Femur (tissue), 1 donor: ENCODE measurements at places on chromosomes 11 and 22.
A peak's percentile ranks its signal among the peaks of the same experiment; 100 is the strongest.

GRCh38 chr11:69395287-69395686 lies 86.2 kb upstream of the LINC01488 start:
- no peak for DNase-seq

- DNase-seq, result peak; percentile 99
These were observed 26.3 kb upstream of the GRK2 start for GRCh38 chr11:67239783-67240575.

- no peak for DNase-seq
These were observed 199.1 kb downstream of the SWAP70 start for GRCh38 chr11:9862981-9863380.

DNA sequence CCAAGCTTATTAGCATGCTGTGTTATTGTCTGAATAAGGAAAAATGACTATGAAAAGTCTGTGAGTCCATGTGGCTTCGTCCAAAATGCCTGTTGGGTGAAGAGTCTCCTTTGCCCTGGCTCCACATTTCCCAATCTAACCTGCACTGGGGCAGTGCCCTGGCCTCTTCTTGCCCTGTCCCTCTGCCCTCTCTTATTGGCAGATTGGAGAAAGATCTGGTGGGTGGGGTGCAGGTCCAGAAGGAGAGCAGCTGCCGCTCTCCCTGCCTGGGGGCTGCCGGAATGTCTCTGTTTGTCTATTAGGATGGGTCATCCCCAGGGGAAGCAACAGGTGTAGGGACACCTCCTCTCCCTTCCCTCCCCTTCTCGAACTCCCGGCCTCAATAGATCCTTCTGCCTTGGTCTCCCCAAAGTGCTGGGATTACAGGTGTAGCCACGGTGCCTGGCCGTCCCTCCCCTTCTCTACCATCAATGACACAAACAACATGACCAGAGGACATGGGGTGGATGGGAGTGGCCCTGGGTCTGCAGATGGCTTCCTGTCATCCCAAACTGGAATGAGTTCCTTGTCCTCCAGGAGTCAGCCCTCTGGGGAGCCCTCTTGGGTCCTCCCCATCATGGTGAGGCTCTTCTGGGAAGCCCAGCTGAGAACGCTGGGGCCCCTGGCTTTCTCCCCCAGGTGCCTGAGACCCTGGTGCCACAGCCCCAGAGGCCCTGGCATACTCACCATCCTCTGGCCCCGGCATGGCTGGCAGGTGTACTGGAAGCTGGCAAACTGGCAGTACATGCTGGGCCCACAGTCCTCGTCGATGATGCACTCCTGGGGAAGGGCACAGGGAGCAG lies 40.5 kb downstream of the DKK3 start:
- no peak for DNase-seq
